ENCODE measurements at places on chromosomes 6 and 20.

DNA sequence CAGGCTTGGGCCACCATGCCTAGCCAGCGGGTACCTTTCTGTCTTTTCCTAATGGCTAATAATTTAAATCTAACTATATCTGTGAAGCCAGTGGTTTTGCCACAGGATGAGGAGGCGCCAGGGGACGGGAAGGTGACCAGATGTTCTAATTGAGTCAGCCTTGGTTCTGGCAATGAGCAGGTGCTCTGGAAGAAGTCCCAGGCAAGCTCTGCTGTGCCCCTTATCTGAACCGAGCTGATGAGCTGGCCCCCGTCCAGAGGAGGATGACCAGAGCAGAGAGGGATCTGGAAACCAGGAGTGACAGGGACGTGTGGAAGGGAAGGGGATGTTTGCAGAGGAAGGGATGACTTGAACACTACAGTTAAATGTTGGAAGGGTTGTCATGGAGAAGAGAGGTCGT lies 46.7 kb downstream of the SLC35D3 start:
- no peak for DNase-seq

DNA sequence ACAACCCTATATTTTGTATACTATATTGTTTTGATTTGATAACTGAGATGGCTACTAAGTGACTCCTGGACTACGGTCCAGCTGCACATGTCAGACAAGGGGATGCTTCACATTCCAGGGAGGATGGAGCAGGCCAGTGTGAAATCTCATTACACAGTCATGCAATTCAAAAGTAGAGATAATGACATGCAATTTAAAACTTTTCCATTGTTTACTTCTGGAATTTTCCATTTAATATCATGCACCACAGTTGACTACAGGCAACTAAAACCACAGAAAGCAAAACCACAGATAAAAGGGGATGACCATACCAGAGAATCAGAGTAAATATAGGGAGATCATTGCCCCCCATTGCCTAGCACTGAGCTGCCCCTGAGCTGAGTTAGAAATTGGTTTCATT lies 366.4 kb downstream of the BTBD9 start:
- DNase-seq = no peak

DNA sequence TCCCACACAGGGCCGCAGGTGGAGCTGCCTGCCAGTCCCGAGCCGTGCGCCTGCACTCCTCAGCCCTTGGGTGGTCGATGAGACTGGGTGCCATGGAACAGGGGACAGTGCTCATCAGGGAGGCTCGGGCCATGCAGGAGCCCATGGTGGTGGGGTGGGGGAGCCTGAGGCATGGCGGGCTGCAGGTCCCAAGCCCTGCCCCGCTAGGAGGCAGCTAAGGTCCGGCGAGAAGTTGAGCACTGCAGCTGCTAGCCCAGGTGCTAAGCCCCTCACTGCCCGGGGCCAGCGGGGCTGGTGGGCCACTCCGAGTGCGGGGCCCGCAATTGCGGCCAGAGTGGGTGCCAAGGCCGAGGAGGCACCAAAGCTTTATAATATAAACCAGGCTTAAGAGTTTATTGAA lies 479.7 kb downstream of the MMUT start:
- no peak for DNase-seq

DNA sequence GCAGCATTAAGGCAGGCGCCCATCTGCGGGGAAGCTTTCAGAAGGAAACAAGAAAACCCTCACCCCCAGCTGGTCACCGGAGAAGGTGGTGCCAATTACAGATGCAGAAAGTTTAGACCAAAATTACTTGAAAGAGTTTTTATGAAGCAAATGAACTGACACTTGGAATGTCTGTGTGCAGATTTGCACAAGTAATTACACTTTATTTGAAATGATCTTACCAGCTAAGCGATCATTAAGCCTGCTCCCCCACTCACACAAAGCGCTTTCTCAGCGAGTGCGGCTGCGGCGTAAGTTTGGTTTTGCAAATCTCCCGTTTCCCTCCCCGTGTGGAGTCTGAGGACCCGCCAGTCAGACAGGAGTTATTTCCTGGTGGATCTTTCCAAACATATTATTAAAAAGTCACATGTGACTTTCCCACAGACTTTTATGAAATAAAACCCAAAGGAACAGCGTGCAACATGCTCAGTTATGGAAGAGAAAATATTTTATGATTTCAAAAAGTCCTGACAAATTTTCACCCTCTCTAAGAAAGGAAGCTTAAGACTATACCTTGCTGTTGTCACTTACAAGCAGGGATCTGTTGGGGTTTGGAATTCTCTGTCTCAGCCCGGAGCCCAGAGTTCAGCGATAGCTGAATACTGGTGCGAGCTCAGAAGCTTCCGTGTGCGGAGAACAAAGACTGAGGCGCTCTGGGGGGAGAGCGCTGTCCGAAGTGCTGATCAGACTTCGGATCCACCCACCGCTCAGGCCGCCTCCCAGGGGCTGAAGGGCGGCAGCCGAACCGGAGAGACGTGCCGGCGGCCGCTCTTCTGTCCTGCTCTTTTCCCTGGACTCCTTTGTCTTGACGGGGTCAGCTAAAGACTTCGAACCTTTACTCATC lies 2.7 kb upstream of the MYT1 start:
- DNase-seq = no peak

DNA sequence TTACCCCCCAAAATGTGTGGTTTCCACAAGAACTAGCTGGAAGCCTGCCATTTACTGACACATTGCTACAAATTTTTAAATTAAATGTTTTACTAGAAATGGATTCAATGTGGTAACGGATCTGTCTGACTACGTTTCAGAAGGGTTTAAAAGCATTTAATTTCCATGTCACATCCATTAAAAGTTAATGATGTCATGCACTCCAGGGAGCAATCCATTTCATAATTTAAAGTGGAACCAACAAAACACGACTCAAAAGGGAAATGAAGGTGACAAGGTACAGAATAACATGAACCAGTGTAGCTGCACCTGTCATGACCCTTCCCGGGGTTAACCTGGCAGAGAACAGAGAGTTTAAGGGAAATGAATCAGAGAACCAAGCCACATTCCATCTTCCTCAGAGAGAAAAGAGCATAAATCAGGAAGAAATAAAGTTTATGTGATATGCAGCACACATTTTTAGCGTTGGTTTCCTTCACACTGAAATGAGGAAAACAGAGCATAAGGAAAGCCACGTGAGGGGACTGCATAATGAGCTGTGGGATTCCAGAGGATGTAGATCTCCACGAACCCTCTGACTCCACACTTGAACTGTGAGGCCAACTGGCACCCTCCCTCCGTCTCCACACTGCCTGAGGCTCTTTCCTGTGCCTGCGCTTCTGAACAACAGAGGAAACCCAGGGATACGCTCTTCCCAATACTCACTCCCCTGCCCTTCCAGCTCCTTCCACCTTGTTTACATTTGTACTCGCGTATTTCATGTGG lies 170.3 kb upstream of the AHI1 start:
- DNase-seq = no peak

DNA sequence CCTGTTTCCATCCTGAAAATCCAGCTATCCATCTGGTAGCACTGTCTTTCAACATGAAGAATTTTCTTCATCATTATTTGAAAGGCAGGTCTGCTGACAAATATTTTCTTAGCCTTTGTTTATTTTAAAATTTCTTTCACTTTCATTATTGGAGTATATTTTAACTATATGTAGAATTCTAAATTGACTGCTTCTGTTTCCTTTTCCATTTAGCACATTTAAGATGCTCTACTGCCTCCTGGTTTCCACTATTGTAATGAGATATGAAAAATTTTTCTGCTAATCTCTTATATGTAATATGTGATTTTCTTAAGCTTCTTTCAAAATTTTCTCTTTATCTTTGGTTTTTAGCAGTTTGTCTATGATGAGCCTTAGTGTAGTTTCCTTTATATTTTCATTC lies 97.3 kb downstream of the TBC1D32 start:
- DNase-seq = no peak

GRCh38 chr6:107102414-107102805 lies 12.9 kb downstream of the BEND3 start:
- DNase-seq = no peak

DNA sequence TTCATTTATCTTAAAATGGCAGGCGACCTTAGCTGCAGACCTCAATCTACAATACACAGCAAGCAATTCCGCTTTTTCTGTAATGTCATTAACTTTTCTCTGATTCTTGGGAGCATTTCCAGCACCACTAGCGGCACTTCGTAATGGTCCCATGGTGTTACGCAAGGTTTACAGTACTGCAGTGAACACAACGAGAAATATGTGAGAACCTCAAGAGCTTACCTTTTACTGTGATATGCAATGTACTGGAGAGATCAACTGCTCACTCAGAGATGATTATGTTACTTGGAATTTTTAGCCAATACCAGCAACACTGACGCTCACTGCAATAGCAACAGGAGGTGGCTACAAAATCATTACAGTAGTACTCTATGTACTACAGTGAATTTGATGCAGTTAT lies 2.8 kb upstream of the CEP43 start:
- DNase-seq = no peak

GRCh38 chr6:75272145-75272840 lies 12.3 kb downstream of the TMEM30A start:
- DNase-seq = no peak

DNA sequence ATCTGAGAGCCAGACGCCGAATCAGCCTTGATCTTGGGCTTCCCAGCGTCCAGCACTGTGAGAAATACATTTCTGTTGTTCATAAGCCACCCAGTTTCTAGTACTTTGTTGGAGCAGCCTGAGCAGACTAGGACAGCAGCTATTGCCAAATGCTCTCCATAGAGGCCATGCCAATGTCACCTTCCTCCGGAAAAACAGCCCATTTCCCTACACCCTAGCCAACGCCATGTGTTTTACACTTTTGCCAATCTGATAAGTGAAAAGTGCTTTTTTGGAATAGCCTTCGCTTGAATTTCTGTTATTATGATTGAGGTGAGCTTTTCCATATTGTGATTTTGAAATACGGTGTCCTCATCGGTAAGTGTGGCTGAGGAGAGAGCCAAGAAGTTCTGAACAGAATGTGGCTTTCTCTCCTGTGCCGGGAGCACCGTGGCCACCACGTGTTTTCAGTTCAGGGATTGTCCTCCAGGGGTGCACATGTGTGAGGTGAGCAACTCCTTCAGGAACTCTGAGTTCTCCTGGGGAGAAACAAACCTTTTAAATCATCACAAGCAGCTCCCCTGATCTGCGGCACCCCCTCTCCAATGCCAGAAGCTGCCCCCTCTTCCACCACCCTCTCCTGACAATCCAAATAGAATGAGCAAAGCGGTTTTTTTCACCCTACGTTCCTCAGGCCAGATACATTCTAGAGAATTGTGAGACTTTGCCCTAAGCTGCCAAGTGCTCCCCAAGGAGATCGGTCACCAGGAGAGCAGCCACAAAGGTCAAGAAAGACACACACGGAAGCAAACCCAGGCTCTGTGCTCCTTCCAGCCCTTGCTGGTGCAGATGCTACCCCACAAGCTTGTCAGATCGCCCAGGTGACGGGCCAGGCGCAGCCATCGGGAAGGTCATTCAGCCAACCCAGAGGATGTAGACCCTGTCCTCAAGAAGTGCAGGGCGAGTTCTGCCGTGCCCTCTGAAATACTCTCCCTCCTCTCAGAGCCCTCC lies 36.0 kb downstream of the TAF8 start:
- no peak for DNase-seq

- DNase-seq = no peak
Measured at GRCh38 chr6:77926198-77926751, 273.4 kb downstream of the MEI4 start.

GRCh38 chr6:33807606-33808005 lies 3.8 kb upstream of the MLN start:
- DNase-seq = no peak

DNA sequence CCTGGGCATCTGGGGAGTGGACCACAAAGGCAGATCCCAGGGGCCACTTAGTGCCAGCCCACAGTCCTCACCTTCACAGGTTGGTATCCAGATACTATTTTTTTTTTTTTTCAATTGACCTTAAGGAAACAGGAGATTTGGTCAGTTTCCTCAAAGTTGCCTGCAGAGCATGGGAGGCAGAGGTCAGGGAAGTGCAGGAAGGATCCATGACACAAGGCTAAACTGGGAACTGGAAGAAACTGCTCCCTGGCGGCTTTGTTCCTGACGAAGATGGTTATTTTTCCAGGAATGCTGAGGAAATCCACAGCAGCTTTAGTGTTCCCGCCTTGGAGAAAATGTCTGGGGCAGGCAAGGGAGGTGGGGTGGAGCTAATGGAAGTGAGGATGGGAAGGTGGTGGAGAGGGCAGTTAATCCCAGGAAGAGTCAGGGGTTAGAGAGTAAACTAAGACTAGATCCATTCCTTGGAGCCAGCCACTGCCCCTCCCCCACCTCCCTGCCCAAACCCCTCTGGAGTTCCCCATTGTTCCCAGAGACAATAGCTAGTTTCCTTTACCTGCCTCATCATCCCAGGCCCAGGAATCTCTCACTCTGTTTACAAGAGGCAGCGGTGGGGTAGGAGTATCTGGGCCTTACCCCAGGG lies 14.3 kb upstream of the MYMX start:
- no peak for DNase-seq

GRCh38 chr20:6575912-6576401 lies 191.5 kb upstream of the BMP2 start:
- DNase-seq = no peak
